ENCODE measurements at places on chromosomes 11 and 22.

GRCh38 chr11:37689951-37690350 lies 1091.9 kb upstream of the RAG2 start:
- DNase-seq: no peak

DNA sequence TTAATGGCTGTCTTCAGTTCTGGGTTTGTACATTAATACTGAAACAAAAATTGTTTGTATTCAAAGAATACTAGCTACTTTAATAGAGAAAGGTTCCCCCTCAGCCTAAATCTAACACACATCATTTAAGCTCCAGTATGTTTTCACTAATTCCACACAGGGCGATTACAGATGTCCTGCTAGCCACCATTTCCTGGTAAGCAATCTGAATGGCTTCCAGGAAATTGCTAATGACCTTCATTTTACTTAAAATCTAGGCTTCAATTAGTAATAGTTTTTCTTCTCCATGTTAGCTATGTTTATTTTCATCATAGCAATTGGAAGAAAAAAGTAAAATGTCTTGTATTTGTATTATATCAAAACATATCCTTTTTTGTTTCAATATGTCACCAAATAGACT lies 132.8 kb downstream of the SOX6 start:
- DNase-seq: no peak

GRCh38 chr11:128692753-128693415 lies 988 bp upstream of the FLI1 start:
- DNase-seq: peak; percentile 53

GRCh38 chr22:42769574-42770447 lies 49.1 kb upstream of the A4GALT start:
- DNase-seq: peak; percentile 59

DNA sequence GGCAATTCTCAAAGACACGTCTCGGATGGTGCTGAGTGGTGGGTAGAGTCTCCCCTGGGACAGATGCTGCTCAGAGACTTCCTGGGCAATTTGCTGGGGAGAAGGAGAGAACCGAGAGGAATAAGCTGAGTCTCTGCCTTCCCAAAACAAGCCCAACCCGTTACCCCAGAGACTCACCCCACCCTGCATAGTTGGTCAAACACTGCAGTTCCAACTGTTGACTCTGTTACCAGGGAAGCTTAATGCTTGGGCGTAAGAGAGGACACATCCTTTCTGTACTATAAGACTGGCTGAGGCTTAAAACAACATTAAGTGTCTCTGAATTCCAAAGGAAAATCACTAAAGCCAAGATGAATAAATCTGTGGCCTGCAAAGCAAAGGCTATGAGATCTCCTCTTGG lies 68.1 kb downstream of the CCDC81 start:
- no peak for DNase-seq

DNA sequence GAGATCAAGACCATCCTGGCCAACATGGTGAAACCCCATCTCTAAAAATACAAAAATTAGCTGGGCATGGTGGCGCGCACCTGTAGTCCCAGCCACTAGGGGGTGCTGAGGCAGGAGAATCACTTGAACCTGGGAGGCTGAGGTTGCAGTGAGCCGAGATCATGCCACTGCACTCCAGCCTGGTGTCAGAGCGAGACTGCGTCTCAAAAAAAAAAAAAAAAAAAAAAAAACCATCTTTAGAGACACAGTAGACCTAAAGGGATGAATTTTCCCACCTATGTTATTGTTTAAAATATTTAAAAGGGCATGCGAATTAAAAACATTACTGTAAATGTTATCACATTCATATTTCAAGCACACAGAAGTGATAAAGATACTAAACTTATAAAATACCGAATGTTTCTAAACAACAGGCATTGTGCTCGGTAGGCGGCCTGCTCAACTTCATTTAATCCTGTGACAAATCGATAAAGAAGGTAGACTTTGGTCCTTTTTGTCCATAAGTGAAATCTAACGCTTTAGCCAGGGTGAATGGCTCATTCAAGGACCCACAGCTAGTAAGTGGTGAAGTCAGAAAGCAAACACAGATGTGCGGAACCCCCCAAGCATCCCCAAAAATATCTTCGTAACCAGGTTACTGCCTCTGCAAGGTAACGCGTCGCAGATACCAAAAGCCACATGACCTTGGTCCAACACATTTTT lies 16.1 kb downstream of the NCAPD3 start:
- peak; percentile 47 for DNase-seq

DNA sequence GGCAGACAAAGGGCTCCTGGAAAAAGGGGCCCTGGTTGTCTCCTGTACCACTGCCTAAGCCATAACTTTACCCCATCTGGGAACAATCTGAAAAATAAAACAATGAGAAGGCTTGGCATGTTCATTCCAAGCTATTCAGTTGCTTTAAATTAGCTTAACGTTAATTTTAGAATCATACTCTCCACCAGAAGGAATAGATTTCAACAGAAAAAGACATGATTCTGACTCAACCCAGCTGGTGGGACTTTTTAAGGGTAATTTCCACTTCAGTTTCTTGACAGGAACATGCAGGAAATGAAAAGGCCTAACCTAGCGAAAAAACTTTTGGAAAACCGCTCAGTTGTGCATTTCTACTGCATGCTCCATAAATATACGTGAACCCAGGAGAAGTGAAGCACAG lies 7.9 kb downstream of the SF3A1 start:
- no peak for DNase-seq

GRCh38 chr11:119512369-119512768 lies 89.4 kb upstream of the THY1 start:
- DNase-seq: no peak

GRCh38 chr22:27999876-28000275 lies 80.8 kb upstream of the PITPNB start:
- no peak for DNase-seq

Measured in KBM-7 (cell line).